ENCODE measurements at places on chromosomes 6 and 20.

- DNase-seq = no peak
Measured at GRCh38 chr6:100378576-100378975, 86.1 kb downstream of the SIM1 start.

DNA sequence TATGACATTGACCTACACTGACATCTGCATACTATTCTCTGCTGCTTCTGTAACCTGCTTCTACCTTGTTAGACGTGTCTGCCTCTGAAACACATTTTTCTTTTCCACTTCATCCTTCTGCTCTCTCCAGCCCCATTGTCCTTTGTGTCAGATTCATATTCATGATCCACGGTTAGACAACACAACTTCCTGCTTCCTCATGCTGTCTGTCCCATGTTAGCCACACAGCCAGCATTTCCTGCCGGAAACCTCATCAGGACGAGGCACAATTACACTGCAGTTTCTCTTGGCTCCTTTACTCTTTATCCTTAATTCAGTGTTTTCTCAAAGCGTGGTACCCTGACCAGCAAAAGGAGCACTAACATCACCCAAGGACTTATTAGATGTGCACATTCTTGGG, 150.2 kb downstream of the TBC1D7 start:
- DNase-seq = no peak

DNA sequence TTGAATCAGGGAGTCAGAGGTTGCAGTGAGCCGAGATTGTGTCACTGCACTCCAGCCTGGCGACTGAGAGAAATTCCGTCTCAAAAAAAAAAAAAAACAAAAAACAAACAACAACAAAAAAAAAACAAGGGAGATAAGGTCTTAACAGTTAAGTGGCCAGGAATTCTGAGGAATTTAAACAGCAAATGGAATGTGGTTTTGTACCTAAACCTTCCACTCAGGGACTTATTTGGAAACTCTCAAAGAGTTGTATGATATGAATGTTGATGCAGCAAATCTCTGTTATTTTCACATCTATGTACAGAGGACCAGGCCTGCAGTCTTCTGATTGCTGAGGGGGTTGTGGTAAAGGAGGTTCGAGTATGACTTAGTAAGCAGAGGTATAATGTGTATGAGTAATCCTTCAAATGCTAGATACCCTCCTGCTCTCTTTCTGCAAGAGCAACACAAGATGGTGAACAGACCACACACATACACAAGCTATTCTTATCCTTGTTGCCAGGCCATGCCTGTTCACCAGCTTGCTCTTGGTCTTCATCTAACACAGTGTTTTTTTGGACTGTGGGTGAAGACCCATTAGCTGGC, 174.9 kb upstream of the SCGN start:
- no peak for DNase-seq

- DNase-seq = peak; percentile 87
Measured at GRCh38 chr20:19992996-19993908, 23.9 kb upstream of the NAA20 start.

DNA sequence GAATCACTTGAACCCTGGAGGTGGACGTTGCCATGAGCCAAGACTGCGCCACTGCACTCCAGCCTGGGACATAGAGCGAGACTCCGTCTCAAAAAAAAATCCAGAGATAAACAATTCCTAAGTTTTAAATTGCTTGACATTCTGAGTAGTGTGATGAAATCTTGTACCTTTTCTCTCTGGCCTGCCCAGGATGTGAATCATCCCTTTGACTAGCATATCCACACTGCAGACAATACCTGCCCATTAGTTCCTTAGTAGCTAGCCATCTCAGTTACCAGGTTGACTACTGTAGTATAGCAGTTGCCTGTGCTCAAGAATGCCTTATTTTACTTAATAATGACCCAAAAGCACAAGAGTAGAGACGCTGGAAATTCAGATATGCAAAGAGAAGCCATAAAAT, 2.8 kb downstream of the ZFP57 start:
- no peak for DNase-seq

- no peak for DNase-seq
Measured at GRCh38 chr20:47097691-47098622, 203.3 kb downstream of the EYA2 start.

DNA sequence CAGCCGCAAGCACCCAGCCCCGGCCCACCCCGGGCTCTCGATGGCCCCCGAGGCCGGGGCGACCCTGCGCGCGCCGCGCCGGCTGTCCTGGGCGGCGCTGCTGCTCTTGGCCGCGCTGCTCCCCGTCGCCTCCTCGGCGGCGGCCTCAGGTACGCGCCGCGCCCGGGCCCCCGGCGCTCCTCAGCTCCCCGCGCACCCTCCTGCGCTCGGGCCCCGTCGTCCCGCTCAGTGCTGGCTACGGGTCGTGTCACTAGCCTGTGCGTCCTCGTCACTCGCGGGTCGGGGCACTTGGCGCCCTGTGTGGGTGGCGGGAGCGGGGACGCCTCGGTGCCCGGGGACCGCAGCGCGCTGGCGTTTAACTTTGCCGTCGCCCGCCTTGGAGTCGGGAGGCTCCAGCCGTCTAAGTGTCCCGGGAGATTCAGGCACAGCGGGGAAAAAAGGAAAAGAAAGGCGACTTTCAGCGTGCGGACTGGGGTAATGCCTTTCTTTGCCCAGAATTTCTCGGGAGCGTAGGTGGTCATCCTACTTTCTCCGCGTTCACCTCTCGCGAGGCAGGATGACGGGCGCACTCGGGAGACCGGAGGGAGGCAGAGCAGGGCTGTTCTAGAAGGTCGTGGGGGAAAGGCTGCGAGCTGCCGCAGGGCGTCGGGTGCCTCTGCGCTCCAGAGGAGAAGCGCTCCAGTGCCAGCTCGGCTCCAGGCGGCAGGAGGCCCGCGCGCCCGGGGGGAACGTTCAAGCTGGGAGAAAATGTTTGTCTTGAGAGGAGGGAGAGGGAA, 545 bp downstream of the FNDC1 start:
- no peak for DNase-seq

DNA sequence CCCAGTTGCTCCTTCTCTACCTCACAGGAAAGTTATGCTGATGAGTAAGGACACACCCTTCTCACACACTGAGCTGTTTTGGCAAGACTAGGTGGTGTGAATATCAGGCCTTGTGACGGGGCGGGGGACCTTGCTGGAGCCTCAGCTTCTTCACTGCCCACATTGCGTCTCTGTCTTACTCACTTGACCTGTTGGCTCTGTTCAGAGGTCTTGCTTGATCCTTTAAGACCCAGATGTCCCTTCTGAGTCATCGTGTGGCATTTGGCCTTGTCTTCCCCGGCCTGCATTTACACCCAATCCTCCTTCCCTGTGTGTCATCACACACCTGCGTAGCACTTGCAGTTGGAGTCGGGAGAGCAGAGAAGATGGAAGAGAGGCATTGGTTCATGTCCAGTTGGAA, 8.3 kb upstream of the PRND start:
- peak; percentile 44 for DNase-seq

DNA sequence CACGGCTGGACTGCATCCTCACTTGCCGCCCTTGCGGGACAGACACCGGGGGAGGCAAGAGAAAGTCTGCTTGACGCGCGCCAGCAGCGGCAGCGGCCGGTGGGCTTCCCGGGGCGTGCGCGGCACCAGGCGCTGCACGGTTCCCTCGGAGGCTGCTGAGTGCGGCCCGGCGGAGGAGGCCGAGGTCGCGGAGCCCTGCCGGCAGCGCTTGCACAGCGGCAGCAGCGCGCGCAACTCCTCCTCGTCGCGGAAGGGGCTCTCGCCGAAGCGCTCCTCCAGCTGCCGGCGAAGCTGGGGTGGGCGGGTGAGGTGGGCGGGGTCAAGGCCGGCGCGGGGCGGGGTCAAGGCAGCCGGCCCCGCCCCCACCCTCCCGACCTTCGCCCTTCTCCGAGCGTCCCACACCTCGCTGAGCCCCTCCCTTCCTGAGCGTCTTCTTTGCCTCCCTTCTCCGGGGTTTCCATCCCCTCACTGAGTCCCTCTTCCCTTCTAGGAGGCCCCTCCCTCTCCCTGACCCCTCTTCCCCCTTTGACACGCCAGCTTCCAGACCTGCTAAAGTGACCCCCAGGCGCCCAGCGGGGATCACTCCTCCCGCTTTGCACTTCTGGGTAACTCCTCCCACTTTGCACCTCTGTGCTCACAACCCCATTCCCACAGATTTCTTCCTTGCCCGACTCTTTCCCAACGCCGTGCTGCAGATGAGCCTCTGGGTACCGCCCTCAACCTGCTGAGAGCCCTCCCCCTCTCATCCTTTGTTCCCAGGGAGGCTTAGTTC, 8.8 kb downstream of the DUSP15 start:
- peak; percentile 87 for DNase-seq

DNA sequence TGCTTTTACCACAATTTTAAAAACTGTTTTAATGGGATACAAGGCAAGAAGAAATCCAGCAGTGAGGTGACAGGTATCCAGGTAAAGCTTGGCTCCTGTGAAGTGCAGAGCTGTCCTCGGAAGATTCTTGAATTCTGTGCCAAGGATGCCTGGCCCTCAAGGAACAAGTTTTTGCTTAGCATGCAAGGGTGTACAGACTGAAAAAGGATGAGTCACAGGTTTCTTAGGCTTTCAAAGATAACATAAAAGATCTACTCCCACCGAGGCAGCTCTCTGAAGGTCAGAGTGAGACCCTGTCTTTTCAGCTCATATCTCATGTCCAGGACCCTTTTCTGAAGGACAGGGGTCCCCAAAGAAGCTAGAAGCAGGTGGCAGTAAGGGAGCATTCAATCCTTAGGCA, 83.3 kb downstream of the CHD6 start:
- DNase-seq = no peak

DNA sequence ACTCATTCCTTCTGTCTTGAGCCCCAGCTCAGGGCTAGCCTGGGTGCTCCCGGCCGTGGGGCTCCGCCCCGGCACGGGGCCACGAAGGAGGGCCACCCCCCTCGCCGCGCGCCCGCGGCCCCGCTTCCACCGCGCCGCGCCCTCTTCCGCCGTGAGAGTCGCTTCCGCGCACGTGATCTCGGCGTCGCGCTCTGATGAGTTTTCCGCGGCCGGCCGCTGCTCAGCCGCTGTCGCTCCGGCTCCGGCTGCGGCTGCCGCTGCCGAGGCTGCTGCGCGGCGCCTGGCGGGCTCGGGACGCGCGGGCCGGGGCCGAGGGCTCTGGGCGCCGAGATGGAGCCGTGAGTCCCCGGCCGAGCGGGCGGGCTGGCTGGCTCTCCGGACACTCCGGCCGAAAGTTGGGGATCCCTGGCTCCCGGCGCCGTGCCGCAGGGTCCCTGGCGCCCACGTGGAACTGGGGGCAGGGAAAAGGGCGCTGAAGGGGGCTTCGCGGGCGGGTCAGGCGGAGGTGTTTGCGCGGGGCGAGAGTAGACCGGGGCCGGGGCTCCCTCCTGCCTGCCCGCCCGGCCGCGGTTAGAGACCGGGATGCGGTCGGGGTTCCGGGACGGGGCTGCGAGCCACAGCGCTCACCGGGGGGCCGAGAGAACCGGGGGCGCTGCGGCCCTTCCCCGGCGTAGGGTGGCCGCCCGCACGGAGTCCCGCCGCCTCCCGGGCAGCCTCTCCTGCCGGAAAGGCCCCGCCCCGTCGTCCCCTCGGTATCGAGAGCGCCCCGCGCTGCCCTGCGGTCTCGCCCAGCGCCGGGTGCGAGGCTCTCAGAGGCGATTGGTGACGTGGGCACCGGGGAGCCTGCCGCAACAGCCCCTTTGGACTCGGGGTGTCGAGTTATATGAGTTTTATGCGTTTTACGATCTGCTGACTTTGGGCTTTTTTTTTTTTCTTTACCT, at the start of gene TMEM181:
Gene TMEM181, plus strand, starts transcription at position 197 of the 941 bp plus-strand sequence. Its CDS starts 134 bp downstream, at position 331.
- DNase-seq = peak; percentile 85

DNA sequence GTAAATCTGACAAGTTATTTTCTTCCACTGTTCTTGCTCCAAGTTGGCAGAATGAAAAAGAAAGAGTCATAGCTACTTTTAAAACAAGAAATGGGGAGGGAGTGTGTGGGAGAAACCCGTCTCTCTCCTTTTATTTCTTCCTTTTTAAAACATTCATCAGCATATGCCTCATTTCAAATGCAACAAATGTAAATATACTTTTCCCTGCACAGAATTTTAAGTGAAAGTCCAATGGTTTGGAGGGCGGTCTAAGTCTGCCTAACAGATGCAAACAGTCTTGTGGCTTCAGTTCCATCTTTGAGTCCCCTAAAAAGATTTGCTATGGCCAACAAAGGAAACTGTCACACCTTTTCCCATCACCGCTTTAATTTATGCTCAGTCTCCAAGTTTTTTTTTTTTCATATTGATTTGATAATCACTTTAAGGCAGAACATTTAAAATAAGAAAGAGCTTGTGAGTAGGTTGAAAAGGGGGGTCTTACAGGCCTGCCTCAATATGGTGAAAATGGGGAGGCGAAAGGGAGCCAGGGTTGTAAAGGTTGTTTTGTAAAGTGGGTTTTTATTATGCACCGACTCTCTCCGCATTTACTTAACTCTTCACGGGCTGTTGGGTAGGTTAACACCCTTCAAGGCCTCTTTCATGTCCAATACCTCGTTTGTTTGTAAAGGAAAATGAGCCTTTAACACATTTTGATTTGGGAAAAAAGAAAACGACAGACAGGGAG, 4.6 kb downstream of the TFAP2D start:
- no peak for DNase-seq

GRCh38 chr6:8481727-8482126, 46.4 kb upstream of the SLC35B3 start:
- peak; percentile 72 for DNase-seq

- no peak for DNase-seq
Measured at GRCh38 chr6:75368864-75369402, 84.3 kb upstream of the TMEM30A start.

DNA sequence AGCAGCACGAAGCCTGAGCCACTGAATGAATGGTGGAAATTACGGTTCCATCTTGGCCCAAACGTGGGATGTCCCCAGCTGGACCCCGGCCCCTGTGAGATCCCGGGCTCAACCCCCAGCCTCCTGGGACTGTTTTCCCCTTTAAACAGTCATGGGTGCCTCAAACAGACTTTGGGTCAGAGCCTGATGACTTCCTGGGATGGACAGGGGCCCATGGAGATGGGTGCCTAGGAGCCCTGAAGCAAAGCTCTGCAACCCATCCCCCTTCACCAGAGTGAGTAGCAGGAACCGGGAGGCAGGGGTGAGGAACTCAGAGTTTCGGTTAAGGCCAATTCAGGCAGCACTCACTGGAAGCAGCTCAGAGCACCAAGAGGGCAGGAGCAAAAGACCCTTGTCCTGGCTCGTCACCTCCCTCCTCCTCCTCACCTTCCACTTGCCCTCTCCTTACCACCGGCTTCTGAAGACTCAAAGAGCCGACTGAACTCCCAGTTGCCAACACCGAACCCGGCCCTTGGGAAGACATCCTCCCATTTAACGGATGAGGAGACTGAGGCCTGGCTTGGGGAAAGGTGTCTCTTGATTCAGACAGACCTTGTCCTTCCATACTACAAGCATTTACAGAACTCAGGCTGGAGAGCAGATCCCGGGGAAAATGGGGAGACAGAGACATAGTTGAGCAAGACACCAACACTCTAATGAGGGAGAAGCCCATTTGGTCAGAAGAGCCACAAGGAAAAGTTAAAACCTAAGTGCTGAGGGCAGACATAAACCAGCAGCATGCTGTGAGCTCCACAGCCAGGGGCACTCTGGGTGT, 14.9 kb upstream of the TLDC2 start:
- DNase-seq = no peak

GRCh38 chr6:139540276-139540675, 165.8 kb upstream of the CITED2 start:
- peak; percentile 54 for DNase-seq

- no peak for DNase-seq
Measured at GRCh38 chr6:123009059-123009458, 13.0 kb downstream of the CLVS2 start.

Data from RKO (cell line).